ENCODE measurements at places on chromosomes 7 and 10.

GRCh38 chr10:46245381-46245900, 41.4 kb upstream of the ANTXRL start:
- DNase-seq, result no peak

GRCh38 chr10:103476046-103476768, 2.8 kb downstream of the CALHM3 start:
- no peak for DNase-seq

- no peak for DNase-seq
Observed at GRCh38 chr10:91796331-91797047, 1.7 kb upstream of the TNKS2 start.

GRCh38 chr10:99548041-99548530, 15.3 kb downstream of the NKX2-3 start:
- no peak for DNase-seq

DNA sequence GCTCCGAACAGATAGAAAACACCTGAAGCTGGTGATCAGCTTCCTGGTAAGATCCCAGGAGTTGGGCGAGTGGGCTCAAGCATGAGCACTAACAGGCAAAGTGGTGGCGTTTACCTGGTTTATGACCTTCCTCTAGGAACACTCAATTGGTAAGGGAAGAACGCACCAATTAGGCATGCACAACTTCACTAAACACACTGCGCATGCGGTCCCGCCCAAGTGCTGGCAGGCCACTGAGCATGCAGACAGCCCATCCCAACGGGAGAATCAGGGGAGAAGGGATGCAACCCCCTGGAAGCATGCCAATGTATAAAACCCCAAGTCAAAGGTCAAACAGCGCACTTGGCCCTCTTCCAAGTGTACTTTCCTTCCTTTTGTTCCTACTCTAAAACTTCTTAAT, 70.4 kb downstream of the LYZL2 start:
- DNase-seq, result no peak

DNA sequence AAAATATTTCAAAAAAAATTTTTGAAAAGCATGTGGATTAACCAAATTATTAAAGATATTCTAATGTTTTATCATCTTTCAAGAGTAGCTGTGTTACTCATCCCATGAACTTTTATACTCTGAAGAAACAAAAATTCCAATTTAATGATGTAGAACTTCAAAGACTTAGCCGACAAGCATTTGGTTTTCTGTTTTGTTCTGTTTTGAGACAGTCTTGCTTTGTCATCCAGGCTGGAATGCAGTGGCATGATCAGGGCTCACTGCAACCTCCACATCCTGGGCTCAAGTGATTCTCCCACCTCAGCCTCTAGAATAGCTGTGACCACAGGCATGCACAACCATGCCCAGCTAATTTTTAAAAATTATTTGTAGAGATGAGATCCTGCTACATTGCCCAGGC, 17.8 kb upstream of the LCOR start:
- no peak for DNase-seq

GRCh38 chr10:121526135-121526790, 72.0 kb downstream of the FGFR2 start:
- DNase-seq, result no peak

DNA sequence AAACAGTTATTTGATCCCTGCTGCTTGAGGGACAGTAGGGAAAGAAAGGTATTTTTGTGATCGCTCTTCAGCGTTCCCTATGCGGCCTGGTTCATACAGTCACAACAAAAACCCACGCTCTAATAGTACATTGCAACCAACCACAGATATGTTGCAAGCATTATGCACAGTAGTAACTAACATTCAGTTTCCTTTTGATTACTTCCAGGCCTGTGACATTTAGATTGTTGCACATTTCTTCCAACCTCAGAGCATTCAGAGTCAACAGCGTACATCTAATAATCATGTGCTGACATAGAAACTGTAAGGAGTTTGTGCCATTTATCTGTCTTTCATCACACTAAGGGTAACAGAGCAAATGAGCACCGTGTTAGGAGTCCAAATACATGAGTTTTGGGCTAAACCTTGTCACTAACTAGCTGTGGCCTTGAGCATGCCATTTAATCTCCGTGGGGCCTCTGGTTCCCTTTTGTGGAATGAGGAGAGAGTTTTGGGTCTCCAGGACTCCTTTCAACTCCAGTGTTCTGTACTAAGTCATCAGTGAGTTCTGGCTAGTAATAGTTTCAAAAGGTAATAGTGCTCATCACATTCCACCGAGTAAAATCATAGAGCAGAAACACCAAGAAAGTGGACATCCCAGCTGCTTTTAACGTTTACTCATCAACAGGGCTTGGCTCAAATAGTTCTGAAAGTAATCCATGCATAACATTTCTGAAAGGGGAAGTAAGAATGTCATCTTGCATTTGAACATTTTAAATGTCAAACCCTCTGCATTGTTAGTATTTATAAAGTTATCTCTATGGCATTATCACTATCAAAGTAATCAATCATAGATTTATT, 99.0 kb upstream of the FZD1 start:
- no peak for DNase-seq

Data from HFF-Myc (cell line).